RPMI7951 (cell line): ENCODE measurements at places on chromosomes 12 and 14. TPM values are rescaled to one million over a fixed set of nuclear protein-coding genes. Genes with fewer than 3 reads are reported as not detected.
A peak's percentile ranks its signal among the peaks of the same experiment; 100 is the strongest.

Gene CCDC196
- not detected in 2 replicates for total RNA-seq

Gene CPM
- total RNA-seq: 0.36 and 4.1 TPM in 2 replicates

Gene DIO2
- total RNA-seq: 0.12 and 1.2 TPM in 2 replicates

Gene RND1
- total RNA-seq: 0.29 TPM in 1 of 2 replicates, not detected in the other

Gene CACNA2D4
- total RNA-seq: 0.24 TPM in 1 of 2 replicates, not detected in the other

Gene TCL1A
- not detected in 2 replicates for total RNA-seq

Gene OR6C2
- not detected in 2 replicates for total RNA-seq

Gene PZP
- not detected in 2 replicates for total RNA-seq

Gene SERPINA4
- not detected in 2 replicates for total RNA-seq

Gene CACNA1C
- 0.98 and 1.6 TPM in 2 replicates for total RNA-seq

DNA sequence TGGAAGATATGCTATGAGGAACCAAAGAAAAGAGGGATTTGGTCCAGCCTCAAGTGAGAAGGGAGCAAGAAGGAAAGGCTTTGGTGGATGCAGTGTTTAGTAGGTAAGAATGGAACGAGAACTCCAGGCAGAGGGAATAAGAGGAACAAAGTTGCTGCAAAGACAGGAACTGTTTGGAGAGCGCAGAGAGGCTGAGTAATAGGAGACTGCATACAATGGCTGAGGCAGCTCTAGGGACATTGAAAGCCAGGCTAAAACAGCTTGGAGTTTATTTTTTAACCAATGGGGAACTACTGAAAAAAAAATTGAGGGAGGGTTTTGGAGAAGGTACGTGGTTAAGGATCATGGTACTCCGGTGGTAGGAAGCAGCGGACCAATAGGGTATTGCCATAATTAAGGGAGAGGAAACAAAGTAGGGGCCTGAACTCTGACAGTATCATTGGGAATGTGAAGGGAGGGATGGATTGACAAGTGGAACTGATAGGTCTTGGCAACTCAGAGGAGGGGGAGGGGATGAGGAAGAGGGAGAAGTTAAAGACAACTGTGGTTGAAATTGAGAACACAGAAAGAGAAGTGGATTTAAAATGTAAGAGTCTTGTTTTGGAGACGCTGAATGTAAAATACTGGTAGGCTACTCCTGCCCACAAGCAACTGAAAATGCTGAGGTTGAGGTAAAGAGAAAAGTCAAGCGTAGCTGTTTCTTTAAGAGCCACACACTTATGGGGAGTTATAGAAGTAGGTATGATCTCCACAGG is 4.8 kb downstream of the ASCL4 start:
- no peak for DNase-seq

- DNase-seq: no peak
Observed at GRCh38 chr14:102220031-102220430, 80.3 kb downstream of the WDR20 start.

- DNase-seq: peak; percentile 31
Observed at GRCh38 chr14:66405158-66405557, 81.0 kb upstream of the CCDC196 start.

- DNase-seq: peak; percentile 51
Observed at GRCh38 chr12:71636704-71637115, 26.9 kb downstream of the ZFC3H1 start.

- peak; percentile 49 for DNase-seq
Observed at GRCh38 chr12:67364228-67364627, 95.1 kb downstream of the CAND1 start.

- DNase-seq: no peak
Observed at GRCh38 chr14:91343051-91343450, 74.6 kb downstream of the CCDC88C start.

GRCh38 chr14:104941508-104942365 is 17.1 kb downstream of the PLD4 start:
- no peak for DNase-seq

GRCh38 chr14:63840981-63841380 is 11.8 kb upstream of the SYNE2 start:
- peak; percentile 9 for DNase-seq
